ENCODE measurements at places on chromosomes 11 and 22.

GRCh38 chr11:91857179-91857578 lies 367.4 kb upstream of the FAT3 start:
- no peak overlapping the region for H3K27ac ChIP-seq
- H3K4me3 ChIP-seq = no peak overlapping the region
- H3K36me3 ChIP-seq = peaks cover 4% of the 10 kb centered on the region
- DNase-seq = no peak

DNA sequence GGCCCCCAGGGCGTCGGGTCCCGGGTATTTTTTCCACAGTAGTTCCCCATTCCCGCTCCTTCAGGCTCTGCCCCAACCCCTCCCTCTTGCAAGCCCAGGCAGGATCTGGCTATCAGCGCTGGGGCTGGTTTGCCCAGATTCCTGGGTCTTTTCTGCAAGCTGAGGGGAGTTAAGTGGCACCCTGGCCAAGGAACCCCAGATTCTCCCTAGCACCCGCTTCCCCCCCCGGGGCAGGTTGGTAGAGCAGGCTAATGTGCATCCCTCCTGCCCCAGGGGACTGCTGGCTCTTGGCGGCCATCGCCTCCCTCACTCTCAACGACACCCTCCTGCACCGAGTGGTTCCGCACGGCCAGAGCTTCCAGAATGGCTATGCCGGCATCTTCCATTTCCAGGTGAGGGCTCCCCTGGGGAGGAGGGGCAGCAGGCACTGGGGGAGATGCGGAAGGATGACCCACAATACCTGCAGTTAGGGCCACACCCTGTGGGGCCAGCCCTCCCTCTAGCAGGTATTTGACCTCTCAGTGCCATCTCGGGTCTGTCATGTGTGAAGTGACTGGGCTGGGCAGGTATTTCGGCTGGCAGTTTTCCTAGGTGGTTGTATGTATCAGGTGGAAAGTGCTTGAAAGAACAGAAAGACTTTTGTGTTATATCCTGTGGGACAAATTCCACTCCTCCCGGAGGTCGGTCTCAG lies 1.6 kb downstream of the CAPN1 start:
- H3K36me3 ChIP-seq = peaks cover 5% of the 10 kb centered on the region
- no peaks in the 10 kb centered on the region for H3K27me3 ChIP-seq
- peak overlapping the region; percentile 91 for H3K4me3 ChIP-seq

GRCh38 chr22:42321908-42322561 lies 51.6 kb upstream of the TCF20 start:
- no peak overlapping the region for H3K27ac ChIP-seq
- H3K36me3 ChIP-seq = peaks cover 3% of the 10 kb centered on the region
- DNase-seq = no peak
- no peak overlapping the region for H3K4me3 ChIP-seq

GRCh38 chr11:11243209-11243589 lies 109.9 kb downstream of the CSNK2A3 start:
- H3K27me3 ChIP-seq = peaks cover 2% of the 10 kb centered on the region
- no peak for DNase-seq
- no peaks in the 10 kb centered on the region for H3K4me1 ChIP-seq
- no peaks in the 10 kb centered on the region for H3K36me3 ChIP-seq
- no peak overlapping the region for H3K4me3 ChIP-seq
- H3K27ac ChIP-seq = no peak overlapping the region

- H3K4me1 ChIP-seq = no peaks in the 10 kb centered on the region
- no peak for DNase-seq
- no peak overlapping the region for H3K4me3 ChIP-seq
- no peaks in the 10 kb centered on the region for H3K36me3 ChIP-seq
- no peaks in the 10 kb centered on the region for H3K27me3 ChIP-seq
- no peak overlapping the region for H3K27ac ChIP-seq
Observed at GRCh38 chr11:8338138-8338537, 74.5 kb upstream of the LMO1 start.

DNA sequence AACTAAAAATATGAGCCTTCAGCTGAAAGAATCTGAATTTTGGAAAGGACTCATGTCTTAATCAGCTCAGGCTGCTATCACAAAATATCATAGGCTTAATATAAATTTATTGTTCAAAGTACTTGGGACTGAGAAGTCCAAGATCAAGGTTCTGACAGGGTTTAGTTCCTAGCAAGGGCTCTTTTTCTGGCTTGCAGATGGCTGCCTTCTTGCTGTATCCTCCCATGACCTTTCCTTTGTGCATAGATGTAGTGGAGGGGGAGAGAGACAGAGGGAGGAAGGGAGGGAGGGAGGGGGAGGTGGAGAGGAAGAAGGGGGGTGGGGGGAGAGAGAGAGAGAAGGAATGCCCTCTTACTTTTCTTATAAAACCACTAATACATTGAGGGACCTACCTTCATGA lies 306.8 kb upstream of the DDI1 start:
- DNase-seq = no peak
- peaks cover 13% of the 10 kb centered on the region for H3K36me3 ChIP-seq
- H3K27ac ChIP-seq = no peak overlapping the region
- peaks cover 8% of the 10 kb centered on the region for H3K4me1 ChIP-seq

- no peaks in the 10 kb centered on the region for H3K36me3 ChIP-seq
- H3K4me1 ChIP-seq = peaks cover 85% of the 10 kb centered on the region
- peaks cover 29% of the 10 kb centered on the region for H3K27me3 ChIP-seq
- DNase-seq = peak; percentile 47
- peak overlapping the region; percentile 84 for H3K4me3 ChIP-seq
Observed at GRCh38 chr11:3160252-3161031, 4.7 kb downstream of the OSBPL5 start.

DNA sequence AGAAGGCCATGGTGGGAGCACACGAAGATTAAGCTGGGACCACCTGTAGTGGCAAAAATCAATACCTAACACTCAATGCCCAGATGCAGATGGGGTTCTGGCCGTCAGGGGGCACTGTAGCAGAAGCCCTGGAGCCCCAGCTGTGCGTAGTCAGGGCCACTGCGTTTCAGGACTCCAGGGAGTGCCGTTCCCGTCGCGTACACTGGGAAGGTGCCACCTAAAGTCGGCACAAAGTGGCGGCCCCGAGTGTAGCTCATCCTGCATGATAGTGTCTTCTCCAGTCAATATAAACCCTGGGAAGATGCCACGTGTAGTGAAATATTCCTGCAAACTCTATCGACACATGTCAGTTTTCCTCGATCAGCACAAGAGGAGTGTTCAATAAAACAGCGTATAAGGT lies 123.8 kb upstream of the NTM start:
- no peaks in the 10 kb centered on the region for H3K4me1 ChIP-seq
- no peak for DNase-seq
- no peaks in the 10 kb centered on the region for H3K36me3 ChIP-seq
- H3K27me3 ChIP-seq = peaks cover 2% of the 10 kb centered on the region
- H3K4me3 ChIP-seq = no peak overlapping the region
- H3K27ac ChIP-seq = no peak overlapping the region

DNA sequence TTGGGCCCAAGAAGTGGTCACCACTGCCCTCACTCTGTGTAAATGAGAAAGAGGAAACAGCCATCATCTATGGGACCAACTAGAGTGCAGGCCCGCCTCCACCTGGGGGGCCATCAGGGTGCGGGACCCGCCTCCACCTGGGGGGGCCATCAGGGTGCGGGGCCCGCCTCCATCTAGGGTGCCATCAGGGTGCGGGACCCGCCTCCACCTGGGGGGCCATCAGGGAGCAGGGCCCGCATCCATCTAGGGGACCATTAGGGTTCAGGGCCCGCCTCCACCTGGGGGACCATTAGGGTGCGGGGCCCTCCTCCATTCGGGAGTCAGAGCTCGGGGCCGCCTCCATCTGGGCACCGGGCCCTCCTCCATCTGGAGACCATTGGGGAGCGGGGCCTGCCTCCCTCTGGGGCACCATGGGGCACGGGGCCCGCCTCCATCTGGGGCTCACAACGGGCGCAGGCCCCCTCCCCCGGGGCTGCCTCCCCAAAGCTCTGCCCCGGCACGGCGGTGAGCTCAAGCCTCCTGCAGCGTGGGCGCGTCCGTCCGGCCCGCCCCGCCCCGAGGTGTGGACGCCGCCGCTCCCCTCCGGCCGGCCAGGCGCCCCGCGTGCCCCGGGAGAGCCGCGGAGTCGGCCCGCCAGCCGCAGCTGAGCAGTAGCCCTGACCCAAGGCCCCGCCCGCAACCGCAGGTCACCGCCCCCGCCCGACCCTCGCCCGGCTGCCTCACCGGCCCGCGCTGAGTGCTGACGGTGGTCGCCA lies 512 bp downstream of the TOLLIP start:
- peaks cover 19% of the 10 kb centered on the region for H3K27me3 ChIP-seq
- DNase-seq = no peak
- H3K4me3 ChIP-seq = peak overlapping the region; percentile 66
- peak overlapping the region; percentile 91 for H3K27ac ChIP-seq
- no peaks in the 10 kb centered on the region for H3K36me3 ChIP-seq

- H3K27me3 ChIP-seq = peaks cover 1% of the 10 kb centered on the region
- no peak overlapping the region for H3K4me3 ChIP-seq
- no peak for DNase-seq
- no peak overlapping the region for H3K27ac ChIP-seq
- H3K36me3 ChIP-seq = no peaks in the 10 kb centered on the region
Observed at GRCh38 chr11:38543986-38544385, 1946.0 kb upstream of the RAG2 start.

- H3K27ac ChIP-seq = no peak overlapping the region
- H3K4me3 ChIP-seq = no peak overlapping the region
- no peaks in the 10 kb centered on the region for H3K4me1 ChIP-seq
- DNase-seq = no peak
- no peaks in the 10 kb centered on the region for H3K27me3 ChIP-seq
- H3K36me3 ChIP-seq = no peaks in the 10 kb centered on the region
Observed at GRCh38 chr11:115930291-115930690, 426.1 kb upstream of the CADM1 start.

DNA sequence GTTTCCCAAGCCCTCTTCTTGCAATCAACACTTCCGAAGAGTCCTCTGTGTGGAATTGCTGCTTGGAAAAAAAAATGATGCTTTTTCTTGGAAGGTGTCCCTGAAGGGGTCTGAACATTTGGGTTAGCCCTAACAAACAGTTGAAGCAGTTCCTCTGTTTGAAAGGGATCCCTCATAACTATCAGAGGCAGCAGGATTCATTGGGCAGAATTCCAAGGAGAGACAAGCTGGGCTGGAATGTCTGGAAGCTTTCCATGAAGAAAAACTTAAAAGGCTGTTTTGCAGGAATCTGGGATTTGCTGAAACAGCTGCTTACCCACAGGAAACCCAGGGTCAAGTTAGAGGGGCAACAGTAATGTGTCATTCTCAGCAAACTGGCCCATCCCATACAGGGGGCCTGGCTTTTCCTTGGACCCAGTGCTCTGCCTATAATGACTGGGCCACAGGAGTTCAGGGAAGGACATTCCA lies 3.1 kb downstream of the CSNK2A3 start:
- H3K36me3 ChIP-seq = no peaks in the 10 kb centered on the region
- H3K27ac ChIP-seq = no peak overlapping the region
- peaks cover 2% of the 10 kb centered on the region for H3K27me3 ChIP-seq

- H3K27me3 ChIP-seq = no peaks in the 10 kb centered on the region
- H3K4me1 ChIP-seq = no peaks in the 10 kb centered on the region
- no peak overlapping the region for H3K4me3 ChIP-seq
Observed at GRCh38 chr11:10072841-10073240, 221.2 kb downstream of the SBF2 start.

- no peak overlapping the region for H3K27ac ChIP-seq
- H3K27me3 ChIP-seq = no peaks in the 10 kb centered on the region
- H3K36me3 ChIP-seq = no peaks in the 10 kb centered on the region
- H3K4me3 ChIP-seq = no peak overlapping the region
Observed at GRCh38 chr22:50502628-50503474, 4.7 kb downstream of the LMF2 start.

- DNase-seq = no peak
- H3K4me3 ChIP-seq = no peak overlapping the region
- H3K27me3 ChIP-seq = peaks cover 3% of the 10 kb centered on the region
- no peaks in the 10 kb centered on the region for H3K36me3 ChIP-seq
Observed at GRCh38 chr22:27335102-27335660, 466.4 kb downstream of the MN1 start.

DNA sequence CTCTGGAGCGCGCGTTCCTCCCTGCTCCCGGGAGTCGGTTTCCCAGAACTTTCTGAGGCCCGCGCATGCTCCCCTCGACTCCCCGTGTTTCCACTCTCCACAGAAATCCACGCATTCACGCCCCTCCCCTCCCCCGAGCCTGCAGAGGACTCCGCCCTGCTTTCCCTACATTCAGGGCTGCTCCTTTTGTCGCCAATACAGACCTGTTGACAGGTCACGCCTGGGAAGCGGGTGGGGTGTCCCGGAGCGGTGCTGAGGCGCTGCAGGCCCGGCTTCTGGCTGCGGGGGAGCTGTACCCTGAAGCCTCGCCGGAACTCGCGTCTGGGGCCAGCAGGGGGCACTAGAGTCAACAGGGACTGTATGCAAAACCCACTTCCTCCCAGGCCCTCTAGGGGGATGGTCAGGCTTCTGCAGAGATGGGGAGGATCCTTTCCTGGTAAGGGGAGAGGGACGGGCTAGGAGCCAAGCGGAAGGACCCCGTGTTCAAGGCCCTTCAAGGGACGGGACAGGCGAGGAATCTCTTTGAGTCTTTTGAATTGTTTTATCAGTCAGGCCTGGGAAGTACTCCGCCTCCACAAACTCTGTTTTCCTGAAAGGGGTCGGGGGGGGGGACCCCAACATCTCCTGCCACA lies at the start of gene PRAME:
Gene PRAME (minus strand): TSS at position 294 of the 632 bp plus-strand sequence. CDS start 2,433 bp downstream, outside the sequence.
- peaks cover 4% of the 10 kb centered on the region for H3K4me1 ChIP-seq
- no peak within 1 kb of the TSS for H3K4me3 ChIP-seq
- no peaks in the 10 kb centered on the region for H3K36me3 ChIP-seq
- peaks cover 6% of the 10 kb centered on the region for H3K27me3 ChIP-seq

GRCh38 chr22:18024276-18024939 lies at the start of gene MICAL3:
Gene MICAL3, minus strand, starts transcription at chr22:18024561. Its CDS starts 117,749 bp downstream, at chr22:17906812.
- peak; percentile 43 for DNase-seq
- peaks cover 15% of the 10 kb centered on the region for H3K4me1 ChIP-seq
- no peaks in the 10 kb centered on the region for H3K27me3 ChIP-seq

GRCh38 chr22:19713650-19714311 lies 522 bp upstream of the SEPTIN5 start:
- no peak for DNase-seq
- no peaks in the 10 kb centered on the region for H3K36me3 ChIP-seq
- peaks cover 13% of the 10 kb centered on the region for H3K27me3 ChIP-seq
- H3K4me3 ChIP-seq = peak overlapping the region; percentile 55
- peaks cover 3% of the 10 kb centered on the region for H3K4me1 ChIP-seq

- DNase-seq = no peak
- H3K27me3 ChIP-seq = no peaks in the 10 kb centered on the region
- no peaks in the 10 kb centered on the region for H3K4me1 ChIP-seq
- no peak overlapping the region for H3K27ac ChIP-seq
- H3K4me3 ChIP-seq = no peak overlapping the region
- no peaks in the 10 kb centered on the region for H3K36me3 ChIP-seq
Observed at GRCh38 chr11:133409799-133410198, 122.5 kb downstream of the OPCML start.

Measured in immature natural killer cell (primary cell).